Calu3 (cell line): ENCODE measurements at places on chromosomes 6 and 20.

- no peak for DNase-seq
Measured at GRCh38 chr6:12345694-12346058, 55.5 kb downstream of the EDN1 start.

- no peak for DNase-seq
Measured at GRCh38 chr6:84696166-84696565, 68.2 kb downstream of the TBX18 start.

GRCh38 chr20:61935926-61936700 is 129.6 kb downstream of the TAF4 start:
- DNase-seq: no peak

- DNase-seq: no peak
Measured at GRCh38 chr20:37226889-37227288, 34.7 kb downstream of the GHRH start.

DNA sequence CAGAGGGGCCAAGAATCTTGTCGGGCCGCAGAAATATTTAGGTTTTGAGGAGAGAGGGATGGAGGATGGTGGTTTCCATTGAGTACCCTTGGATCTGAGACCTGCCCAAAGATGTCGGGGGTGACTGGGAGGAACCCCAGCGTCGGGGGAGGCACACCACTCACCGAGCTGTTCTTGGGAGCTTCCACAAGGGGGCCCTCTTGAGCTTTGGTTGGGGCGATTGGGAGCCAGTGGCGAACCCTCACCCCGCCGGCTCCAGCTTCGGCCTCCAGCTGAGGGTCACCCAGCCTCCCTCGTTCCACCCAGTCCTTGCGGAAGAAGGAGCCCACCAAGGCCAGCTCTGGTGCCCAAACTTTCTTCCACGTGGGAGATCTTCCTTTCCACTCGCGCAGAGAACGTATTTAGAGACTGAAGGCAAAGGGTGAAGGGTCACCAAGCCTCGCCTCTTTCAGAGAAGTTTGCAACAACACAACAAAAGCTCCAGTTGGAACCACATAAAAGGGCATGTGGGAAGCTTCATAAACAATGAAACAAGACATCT is 33.6 kb downstream of the APCDD1L start:
- peak; percentile 61 for DNase-seq

- no peak for DNase-seq
Measured at GRCh38 chr20:21681234-21681921, 24.1 kb upstream of the PAX1 start.

DNA sequence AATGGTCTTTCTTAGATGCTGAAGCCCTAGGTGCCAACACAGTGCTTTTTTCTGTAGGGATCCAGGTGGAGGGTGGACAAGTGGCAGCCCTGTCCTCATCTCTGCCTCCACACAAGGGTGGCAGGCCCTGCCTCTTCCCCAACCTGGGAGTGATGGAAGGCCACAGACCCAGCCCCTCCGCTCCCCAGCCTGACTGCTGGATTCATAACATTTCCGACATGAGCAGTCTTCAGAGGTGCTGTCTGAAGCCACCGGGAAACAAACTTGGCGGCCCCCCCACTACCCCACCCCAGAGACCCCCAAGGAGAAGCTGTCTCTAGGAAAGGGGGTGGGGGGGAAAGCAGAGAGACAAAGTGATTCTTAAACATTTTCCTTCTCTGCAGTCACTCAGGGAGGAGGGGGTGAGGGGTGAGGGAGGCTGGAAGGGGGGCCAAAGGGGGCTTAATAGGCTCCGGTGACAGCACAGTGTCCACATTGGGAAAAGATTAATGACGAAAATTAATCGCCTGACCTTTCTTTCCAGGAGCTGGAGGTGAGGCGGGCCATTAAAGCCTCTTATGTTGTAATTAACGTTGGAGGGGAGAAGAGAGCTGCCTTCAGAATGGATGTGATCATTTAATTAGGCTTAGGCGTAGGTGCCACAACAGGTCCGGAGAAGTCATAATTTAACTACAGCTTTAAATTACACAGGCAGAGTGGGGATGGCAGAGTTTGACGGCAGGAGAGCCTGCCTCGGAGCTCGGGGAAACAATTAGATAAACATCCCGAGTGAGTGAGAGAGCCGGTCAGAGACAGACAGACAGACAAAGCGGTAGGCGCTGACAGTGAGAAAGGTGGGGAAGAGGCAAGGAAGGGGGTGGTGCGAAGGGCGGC is 76.8 kb upstream of the FOXP4 start:
- no peak for DNase-seq

DNA sequence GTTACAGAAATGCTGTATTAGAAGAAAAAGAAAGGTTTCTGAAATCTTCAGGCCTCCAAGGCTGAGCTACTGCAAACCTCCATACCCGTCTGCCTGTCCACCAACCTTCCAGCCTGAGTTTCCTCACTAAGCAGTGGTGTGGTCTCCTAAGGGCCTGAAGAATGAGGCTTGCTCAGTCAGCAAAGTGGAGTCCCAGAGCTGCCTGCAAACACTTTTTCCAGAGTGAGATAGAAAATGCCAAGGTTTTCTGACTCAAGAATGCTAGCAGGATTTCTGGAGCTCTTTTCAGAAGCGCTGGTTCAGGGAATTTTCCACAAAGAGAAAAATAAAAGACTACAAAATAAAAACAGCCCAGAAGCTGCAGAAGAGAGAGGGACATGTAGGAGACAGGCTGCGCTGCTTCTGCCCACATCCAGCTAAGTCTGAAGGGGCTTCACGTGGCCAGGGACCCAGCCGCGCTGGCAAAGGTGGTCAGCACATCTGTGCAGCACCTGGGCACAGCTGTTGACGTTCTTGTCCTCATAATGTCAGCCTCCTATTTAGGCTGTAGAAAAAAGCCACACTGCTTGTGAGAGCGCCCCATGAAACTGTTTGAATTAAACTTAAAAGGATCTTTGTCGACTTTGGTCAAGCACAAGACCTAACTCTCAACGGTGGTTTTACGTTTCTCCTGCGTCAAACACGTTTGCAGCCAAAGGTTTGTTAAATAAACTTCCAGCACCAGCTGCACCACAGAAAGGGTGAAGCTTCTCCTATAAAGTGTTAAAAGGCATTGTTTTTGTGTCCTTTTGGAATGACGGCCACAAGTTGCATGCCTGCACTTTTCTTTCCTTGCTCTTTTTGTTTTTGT is 209.0 kb downstream of the THBS2 start:
- no peak for DNase-seq

- DNase-seq: peak; percentile 5
Measured at GRCh38 chr6:140538926-140539325, 1164.5 kb upstream of the CITED2 start.

GRCh38 chr20:17935186-17935585 is 33.4 kb downstream of the SNX5 start:
- DNase-seq: no peak

GRCh38 chr20:42309050-42309449 is 690.9 kb upstream of the CHD6 start:
- DNase-seq: no peak

DNA sequence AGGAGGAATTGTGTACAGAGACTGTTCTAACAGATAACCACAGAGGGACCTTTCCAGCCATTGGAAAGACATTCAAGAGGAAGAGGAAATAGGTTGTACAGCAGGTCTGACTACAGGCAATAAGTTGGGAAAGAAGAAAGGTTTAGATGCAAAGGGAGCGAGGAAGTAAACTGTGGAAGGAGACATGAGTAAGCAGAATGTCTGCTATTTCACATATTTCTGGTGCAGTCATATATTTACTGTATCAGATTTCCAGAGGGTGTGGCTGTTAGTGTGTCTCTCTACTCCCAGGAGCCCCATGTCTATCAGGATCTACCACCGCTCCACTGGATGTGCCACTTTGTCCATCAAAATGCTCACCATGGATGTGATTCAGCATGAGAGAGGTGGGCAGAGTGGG is 25.9 kb downstream of the MRS2 start:
- DNase-seq: no peak

GRCh38 chr6:12725263-12725662 is 8.7 kb downstream of the PHACTR1 start:
- no peak for DNase-seq

- no peak for DNase-seq
Measured at GRCh38 chr20:10758446-10758845, 84.6 kb upstream of the JAG1 start.

GRCh38 chr6:40956936-40957335 is 82.1 kb downstream of the UNC5CL start:
- DNase-seq: no peak

- DNase-seq: no peak
Measured at GRCh38 chr6:29813066-29813465, 14.6 kb upstream of the HLA-G start.

DNA sequence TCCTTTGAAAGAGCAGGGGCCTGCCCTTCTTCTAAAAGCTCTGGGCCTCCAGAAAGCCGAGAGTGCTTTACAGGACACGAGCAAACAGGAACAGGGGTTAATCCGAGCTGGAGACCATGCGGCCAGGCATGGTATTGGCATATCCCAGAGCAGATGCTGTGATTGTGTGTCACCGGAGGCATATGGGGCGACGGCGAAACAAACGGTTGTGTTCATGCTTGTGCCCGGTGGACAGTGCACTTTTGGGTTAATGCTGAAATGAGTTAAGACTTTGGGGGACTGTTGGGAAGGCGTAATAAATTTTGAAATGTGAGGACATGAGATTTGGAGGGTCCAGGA is 1088.7 kb upstream of the DEFB115 start:
- no peak for DNase-seq

- DNase-seq: peak; percentile 36
Measured at GRCh38 chr20:23048283-23049200, 930 bp downstream of the THBD start.

GRCh38 chr6:86820750-86821149 is 116.6 kb upstream of the HTR1E start:
- no peak for DNase-seq

DNA sequence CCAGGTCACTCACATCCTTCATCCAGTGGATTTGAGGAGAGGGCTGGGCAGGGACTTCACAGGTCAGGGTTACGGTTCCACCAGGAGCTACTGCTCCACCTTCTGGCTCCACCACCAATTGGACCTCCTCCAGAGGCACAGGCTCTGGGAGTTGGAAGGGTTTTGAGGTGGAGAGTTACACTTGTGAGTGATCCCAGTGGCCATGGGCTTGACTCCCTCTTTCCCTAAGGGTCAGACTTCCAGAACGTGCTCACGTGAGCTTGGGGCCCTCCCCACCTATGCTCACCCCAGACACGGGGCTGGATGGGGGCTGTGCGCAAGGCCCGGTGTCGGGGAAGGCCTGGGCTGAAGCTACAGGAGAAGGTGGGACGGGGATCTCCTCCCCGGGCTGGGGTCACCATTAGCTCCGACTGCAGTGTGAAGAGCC is 1.5 kb downstream of the AGER start:
- no peak for DNase-seq
